ENCODE measurements at places on chromosomes 2 and 18.

DNA sequence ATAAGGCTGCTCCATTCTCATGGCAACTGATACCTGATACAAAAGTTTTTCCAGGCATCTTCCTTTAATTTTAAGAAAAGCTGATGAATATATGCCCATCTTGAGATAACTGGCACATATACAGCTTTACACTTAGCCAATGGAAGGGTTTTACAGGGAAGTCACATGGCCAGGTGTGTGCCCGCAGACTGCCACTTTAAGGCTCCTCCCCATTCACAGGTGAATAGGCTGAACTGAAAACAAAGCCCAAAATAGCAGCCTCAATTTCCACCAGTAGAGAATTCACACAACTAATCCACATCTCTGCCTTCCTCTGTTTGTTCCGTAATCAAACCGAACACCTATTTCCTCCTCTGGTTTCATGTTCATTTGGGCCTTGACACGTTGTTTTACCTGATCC, 9.8 kb upstream of the ME2 start:
- DNase-seq: no peak

- no peak for DNase-seq
Observed at GRCh38 chr2:48199070-48199469, 292.8 kb upstream of the FBXO11 start.

GRCh38 chr2:105269426-105269825, 27.9 kb downstream of the GPR45 start:
- DNase-seq: no peak

GRCh38 chr2:53970724-53971602, at the start of gene PSME4:
Gene PSME4 (minus strand): TSS chr2:53970993. CDS start chr2:53970784, 209 bp downstream.
- DNase-seq: peak; percentile 76

GRCh38 chr2:203656522-203657287, 49.7 kb upstream of the CD28 start:
- no peak for DNase-seq

DNA sequence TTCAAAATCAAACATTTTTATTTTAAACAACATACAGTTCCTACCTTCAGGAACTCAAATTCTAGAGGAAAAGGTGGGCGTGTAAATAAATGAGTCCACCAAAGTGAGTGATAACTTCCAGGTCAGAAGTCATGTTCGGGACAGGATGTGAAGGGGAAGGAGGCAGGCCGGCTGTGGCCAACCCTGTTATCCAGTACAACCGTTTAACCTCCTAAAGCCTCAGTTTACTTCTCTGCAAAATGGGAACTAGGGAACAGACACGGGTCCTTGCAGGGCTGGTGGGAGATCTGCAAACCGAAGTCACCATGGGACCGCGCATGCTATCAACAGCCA, 373 bp downstream of the EIPR1 start:
- peak; percentile 50 for DNase-seq

GRCh38 chr18:74906184-74906583, 302.8 kb downstream of the PTGR3 start:
- no peak for DNase-seq

- DNase-seq: no peak
Observed at GRCh38 chr2:144541396-144541795, 21.5 kb upstream of the ZEB2 start.

- DNase-seq: no peak
Observed at GRCh38 chr18:46332921-46333341, 228.7 kb downstream of the HAUS1 start.

DNA sequence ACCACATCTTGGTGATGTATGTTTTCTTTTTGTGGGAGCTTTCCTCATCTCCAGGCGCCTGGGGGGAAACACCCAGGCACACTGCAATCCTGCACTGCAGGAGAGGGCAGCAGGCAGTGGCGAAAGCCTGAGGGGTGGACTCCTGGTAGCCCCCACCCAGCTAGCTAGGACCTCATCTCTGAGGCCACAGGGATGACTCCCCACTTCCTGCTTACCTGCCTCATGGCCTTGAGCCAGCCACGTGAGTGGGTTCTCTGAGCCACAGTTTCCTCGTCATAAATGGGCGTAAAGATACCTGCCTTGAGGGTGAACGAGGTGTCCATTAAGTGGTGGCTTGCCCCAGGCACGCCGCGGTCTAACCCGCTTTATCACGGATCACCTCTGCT, 19.1 kb downstream of the TRAF3IP1 start:
- DNase-seq: no peak

GRCh38 chr2:20744366-20745335, 77.7 kb downstream of the GDF7 start:
- DNase-seq: no peak

- no peak for DNase-seq
Observed at GRCh38 chr2:15703365-15703869, 111.7 kb downstream of the DDX1 start.

DNA sequence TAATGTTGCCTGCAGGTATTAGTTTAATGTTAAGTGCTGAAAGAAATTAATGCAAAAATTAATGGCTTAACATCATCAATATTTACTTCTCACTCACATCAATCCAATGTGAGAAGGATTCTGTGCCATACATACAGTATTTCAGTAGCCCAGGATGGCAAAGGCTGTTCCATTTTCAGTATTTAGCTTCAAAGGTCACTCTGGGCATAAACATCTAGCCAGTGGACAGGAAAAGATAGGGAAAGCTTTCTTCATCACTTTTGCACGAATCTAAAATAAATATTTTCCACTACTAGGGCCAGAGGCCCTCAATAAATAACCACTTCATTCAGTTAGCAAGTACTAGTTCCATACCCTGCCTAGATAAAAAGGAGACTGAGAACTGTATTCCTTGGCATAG, 236.3 kb upstream of the VWC2L start:
- no peak for DNase-seq

DNA sequence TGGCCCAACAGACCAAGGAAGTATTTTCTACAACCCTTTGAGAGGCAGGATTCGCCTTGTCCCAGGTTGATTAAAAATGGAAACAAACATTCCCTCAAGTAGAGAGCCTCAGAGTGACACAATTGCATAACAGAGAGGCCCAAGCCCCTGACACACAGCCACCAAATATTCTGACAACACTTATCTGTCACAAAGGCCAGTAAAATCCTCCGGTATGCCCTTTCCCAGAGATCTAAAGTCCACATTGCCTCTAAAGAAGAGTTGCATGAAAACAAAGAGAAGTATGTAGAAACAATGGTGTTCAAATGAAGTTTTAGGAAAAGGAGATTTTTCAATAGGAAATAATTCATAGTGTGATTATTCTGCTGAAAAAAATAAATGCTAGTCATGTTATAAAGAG, 32.1 kb downstream of the DSEL start:
- no peak for DNase-seq

DNA sequence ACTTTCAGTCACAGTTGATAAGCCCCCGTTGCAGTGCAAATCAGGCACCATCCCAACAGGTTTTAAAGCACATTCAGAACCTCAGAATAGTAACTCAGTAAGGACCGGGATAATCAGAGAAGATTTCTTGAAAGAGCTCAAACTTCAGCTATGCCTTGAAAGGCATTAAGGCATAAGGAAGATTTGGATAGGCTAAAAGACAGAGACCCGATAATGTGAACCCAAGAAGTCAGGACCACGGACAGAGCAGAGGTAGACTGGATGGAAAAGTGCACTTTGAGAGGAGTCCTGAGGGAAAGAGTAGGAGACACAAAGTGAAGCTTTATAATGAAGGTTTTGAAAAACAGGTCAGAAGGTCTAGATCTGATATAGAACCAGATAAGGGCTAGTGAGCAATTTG, 36.9 kb upstream of the KLF7 start:
- no peak for DNase-seq

DNA sequence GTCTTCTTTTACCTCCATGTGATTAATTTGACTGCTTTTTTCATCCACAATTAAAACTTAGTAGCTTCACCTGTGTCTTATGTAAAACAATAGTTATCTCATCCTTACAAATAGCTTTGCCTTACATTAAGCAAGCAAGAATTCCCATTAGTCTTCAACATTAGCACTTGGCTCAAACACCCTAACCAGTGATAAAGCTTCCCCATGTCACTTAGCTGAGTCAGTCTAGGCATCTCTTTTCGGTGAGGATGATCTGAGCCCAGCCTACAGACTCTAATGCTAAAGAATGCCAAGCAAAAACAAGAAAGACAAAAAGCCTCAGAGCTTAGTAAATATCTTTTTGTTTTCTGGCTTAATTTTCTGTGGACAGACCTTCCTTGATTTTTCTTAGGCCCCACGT, 26.1 kb downstream of the GAD1 start:
- DNase-seq: no peak

DNA sequence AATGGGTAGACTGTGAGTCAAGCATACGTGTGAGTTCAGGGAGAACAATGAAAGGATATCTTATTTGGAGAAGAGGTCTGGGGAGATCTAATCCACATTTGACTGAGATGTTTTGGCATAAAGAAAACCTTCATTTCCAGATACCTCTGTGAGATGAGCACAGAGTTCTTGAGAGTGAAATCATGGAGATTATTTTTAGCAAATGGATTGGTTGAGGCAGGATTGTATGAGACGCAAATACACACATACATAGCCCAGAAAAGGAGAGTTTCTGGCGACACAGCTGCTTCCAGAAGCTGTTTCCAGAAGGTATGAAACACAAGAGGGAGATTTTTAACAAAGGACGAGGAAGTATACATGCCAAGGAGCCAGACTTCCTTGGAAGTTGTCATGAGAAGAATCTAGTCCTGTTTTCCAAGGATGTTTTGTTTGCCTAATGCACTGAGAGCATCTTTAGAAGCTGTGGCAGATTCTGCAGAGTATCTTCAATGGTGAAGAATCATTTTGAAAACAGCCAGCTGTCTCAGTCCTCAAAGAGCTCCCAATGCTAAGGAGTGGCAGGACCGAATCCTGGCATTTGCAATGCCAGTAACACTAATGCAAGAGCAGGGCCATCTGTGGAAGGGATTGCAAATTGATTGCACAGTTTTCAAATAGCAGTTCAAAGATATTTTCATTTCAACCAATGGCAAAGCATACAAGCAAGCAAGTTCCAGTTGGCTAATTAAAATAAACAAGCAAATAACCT, 177.2 kb downstream of the SETBP1 start:
- no peak for DNase-seq

DNA sequence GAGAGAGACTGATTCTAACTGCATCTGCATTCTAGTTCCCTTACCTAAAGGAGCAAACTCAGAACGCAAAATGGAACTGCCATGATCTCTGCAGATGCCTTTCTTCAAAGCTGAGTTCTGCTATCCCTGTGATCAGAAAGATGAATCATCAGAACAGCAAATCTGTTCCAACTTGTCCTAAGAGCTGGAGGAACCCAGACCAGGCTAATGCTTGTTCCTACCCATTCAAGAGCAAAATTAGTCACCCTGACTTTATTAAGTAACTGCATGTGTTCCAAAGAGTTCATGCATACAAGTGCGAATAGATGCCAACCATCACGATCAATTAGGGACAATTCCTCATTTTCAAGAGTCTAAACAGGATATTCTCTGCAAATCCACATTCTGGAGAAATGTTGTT, 46.5 kb downstream of the MBP start:
- DNase-seq: no peak

DNA sequence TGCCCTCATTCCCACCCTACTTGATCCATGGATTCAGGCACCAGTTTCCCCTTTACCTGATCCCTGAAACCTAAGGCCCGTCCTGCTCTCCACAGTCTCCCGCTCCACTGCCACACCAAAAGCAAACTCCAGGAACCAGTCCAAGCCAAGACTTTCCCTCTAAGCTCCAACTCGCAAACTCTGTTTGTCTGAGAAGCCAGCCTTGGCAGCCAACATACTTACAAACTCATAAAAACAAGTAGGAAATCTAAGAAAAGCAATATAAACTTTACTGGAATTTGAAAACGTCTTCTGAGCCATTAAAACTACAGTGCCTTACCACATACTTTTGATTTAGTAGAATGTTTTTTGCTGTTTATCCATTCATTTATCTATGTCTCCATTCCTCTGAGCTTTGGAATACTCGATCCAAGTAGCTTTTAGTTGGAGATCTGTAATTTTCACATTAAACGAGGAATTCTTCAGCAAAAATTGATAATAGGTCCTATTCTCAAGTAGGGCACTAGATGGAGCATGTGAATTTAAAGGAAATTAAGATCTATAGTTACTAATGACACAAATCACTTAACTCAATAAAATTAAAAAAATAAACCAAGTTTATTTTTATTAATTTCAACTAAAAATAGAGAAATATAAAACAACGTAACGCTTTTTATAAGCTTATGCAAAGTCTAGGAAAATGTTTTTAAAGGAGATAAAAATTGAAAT, 199.7 kb downstream of the MYO3B start:
- no peak for DNase-seq

GRCh38 chr2:9693196-9693491, 62.3 kb upstream of the YWHAQ start:
- DNase-seq: no peak

GRCh38 chr2:18317017-18317416, 243.4 kb downstream of the RDH14 start:
- DNase-seq: no peak

- DNase-seq: no peak
Observed at GRCh38 chr2:1816414-1816911, 72.1 kb upstream of the PXDN start.

DNA sequence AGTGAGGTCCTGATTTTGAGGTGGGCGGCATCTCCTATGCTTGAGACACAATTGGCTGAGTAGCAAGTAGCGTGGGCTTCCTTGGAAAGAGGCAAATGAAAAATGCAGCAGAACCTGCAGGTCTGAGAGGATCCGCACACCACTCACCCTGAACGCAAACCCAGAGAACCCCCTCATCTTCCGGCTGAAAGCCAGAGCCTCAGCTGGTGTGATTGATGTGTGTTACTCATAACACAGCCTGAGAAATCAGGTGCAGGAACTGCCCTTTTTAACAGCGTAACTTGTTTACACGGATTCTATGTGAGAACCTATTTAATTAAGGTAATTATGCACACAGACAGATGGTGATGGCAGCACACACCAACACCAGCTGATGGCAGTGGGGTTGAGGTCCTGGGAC, 123.4 kb downstream of the MRO start:
- no peak for DNase-seq

DNA sequence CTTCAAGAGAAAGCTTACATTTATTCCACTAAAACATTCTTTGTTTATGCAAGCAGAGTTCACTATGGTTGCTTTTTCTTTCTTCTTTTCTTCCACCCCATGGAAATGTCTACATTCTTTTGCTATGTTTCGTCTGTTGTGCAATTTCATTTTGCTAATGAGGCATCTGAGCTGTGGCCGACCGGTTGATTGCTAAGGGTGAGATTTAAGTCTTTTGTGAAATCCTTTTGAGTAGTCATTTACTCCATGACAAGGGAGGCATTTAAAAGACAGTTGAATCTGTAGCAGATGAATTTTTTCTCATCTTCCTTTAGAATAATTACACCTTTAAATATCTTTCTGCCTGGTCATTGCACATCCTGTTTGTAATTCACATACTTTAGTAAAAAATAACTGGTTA, 324.1 kb upstream of the THUMPD2 start:
- no peak for DNase-seq

GRCh38 chr2:10316336-10316735, 13.6 kb downstream of the HPCAL1 start:
- DNase-seq: no peak

All from DMS79 treated with DMSO at 0.1 percent for 48 hours (cell line).